ENCODE measurements at places on chromosomes 12 and 14.

DNA sequence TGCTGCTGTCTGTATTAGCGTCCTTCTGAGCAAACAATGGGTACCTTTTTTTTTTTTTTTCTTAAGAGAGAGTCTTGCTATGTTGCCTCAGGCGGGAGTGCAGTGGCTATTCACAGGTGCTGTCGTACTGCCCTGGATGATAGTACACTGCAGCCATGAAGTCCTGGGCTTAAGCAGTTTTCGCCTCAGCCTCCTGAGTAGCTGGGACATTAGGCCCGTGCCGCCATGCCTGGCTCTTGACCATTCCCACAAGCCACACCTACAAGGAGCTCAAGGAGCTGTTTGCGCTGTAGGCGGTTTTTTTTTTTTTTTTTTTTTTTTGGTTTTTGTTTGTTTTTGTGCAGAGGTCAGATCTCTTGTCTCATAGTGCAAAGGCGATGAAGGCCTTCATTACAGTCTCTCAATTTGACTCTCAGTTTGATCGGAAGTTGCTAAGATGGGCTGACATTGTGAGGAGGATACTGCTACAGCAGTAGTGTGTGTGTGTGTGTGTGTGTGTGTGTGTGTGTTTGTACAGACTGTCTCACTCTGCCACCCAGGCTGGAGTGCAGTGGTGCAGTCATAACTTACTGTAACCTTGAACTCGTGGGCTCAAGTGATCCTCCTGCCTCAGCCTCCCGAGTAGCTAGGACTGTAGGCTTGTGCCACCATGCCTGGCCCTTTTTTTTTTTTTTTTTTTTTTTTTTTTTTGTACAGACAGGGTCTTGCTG is 34.2 kb downstream of the TRAF3 start:
- DNase-seq = no peak

- no peak for DNase-seq
Measured at GRCh38 chr12:96897421-96897820, 9.6 kb upstream of the NEDD1 start.

- DNase-seq = no peak
Measured at GRCh38 chr14:47526591-47527244, 148.7 kb downstream of the MDGA2 start.

DNA sequence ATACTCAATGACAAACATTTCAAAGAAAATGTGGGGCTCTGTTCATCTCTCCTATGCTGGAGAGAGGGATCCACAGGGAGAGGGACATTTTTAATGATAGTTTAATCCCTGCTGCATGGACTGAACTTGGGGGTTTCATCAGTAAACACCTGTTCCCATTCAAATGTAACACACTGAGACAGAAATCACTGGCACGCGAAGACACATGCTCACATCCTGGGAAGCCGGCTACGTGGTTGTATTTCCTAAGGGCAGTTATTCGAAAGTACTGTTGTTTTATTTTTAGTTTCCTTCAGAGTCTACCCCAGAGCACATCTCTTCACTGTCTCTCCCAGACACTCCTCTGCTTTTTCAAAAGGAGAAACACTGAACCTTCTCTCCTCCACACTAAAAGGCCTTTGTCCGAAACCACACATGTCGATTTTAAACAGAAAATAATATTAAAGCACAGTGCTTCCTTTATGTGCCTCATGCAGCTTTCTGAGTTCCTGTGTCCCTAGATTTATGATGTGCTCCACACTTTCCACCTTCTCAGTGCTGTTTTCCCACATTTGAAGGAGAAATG is 52.8 kb downstream of the PTHLH start:
- DNase-seq = no peak

Measured in activated gamma-delta T cell treated with Interleukin-2 at 50 U/mL for 16 hours (primary cell).